GM10248 (cell line): ENCODE measurements at places on chromosomes 16 and 17.

DNA sequence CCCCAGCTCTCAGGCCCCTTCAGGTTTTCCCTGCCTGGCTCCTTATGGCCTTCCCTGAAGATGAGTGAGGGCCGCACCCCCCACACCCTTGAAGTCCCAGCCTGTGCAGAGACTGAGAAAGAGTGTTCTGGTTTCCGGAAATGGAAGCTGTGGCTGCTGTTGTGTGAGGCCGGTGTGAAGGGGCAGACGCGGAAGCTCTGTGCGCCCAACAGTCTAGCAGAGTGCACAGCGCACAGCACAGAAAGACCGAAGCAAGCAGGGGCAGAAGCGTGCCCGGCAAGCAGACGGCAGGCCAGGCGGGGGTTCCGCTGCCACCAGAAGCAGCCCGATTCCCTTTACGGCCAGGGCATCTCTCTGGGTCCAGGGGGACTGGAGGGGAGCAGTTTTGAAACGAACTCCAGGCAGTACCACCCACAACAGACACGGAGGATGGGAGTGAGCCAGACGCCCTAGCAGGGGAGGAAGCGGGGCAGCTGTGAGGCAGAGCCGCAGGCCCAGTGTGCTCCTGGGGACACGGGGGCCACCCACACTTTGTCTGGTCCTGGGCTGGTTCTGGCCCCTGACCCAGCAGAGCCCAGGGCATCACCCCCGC, 16.7 kb downstream of the TPSG1 start:
- no peak for DNase-seq

GRCh38 chr17:14337596-14338079, 36.8 kb downstream of the HS3ST3B1 start:
- peak; percentile 57 for DNase-seq

- no peak for DNase-seq
These were observed 75.1 kb upstream of the ENDOV start for GRCh38 chr17:80339731-80340456.

- DNase-seq: no peak
These were observed 14.0 kb upstream of the CD300LD start for GRCh38 chr17:74606050-74606449.

DNA sequence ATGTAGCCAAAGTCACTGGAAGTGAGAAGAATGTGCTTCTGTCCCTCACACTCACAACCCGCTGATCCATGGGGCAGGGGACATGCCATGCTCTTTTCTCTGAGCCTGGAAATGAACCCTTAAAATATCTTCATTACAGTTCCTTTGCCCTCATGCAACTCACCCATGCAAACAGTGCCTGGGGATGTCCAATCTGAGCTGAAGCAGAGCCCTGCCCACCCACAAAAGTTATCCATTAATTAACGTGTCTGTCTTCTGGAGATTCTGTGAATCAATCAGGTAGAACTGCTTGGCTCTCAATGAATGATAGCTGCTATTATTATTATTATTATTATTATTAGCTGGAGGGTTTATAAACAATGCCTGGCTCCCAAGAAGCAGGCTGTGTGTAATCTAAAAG, 133.7 kb downstream of the USP31 start:
- no peak for DNase-seq

DNA sequence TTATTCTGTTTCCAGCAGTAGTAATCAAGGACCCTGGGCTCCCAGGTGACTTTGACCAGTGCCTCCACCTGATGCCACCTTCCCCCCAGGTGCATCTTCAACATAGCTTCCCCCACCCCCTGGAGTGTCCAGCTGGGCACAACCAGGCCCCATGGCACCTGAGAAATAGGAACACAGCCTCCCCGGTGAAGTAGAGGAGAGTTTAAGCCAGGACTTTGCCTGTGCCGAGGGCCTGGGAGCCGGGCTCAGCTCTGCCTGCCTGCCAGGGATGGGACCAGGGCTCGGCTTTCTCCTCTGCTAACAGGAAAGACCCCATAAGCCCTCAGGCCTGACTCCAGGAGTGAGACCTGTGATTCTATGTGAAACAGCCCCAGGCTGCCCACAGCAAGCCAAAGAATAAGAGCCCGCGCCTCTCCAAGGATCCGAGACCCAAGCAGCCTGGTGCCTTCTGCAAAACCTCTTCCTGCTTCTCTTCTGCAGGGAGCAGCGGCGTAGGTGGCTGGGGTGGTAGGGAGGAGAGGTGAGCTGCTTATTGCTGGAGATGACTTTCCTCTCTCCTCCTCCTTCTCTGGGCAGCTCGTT, 16.4 kb upstream of the RBFOX3 start:
- DNase-seq: no peak

DNA sequence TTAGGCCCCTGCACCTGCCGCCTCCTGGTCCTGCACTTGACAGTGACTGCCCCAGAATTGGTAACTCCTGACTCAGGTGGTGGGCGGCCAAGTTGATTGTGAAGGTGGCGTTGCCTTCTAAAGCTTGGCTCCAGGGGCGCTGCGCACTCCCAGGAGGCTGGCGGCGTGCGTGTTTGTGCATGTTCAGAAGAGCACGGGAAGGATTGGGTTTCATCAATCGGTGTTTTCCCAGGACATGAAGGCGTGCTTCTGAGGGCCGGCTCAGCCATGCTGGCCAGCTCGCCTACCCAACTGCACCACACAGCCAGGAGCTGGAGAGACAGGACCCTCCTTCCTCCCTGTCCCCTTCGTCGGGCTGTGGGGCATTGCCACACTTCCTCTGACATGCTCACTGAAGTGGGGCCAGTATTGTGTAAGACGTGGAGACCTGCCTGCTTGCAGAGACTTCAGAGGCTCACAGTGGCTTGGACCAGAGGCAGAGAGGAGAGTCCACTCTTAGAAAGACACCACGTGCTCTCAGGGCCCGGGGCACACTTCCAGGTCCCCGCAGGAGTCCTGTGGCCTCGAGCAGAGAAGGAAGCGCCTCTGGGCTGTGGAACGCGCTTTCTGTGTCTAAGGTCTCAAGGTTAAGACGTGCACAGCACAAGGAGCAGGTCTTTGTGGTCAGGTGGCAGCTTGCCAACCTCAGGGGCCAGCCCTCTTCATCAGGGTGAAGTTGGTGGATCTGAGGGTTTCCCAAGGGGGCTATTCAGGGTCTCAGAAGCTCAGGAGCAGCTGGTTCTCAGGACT, 2.8 kb downstream of the RAB40C start:
- DNase-seq: no peak

DNA sequence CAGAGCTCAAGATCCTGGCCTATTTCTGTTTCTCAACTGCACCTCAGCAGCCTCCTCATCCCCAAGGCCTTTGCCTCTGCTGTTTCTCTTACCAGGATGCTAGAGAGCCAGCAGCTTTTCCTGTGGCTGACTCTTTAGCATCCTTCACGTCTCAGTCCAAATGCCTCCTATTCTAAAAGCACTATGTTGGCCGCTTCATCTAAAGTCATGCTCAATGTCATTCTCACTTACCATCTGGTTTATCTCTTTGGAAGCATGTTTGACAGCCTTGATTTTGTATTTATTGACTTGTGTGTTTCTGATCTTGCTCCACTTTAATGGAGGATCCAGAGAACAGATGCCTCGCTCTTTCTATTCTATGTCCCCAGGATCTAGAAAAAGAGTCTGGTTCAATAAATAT, 351.8 kb upstream of the CDH11 start:
- DNase-seq: no peak

GRCh38 chr16:76175718-76176117, 101.5 kb upstream of the CNTNAP4 start:
- DNase-seq: no peak

GRCh38 chr16:72665701-72666100, 382.2 kb downstream of the ZFHX3 start:
- no peak for DNase-seq

GRCh38 chr16:24993722-24994686, 21.2 kb downstream of the ARHGAP17 start:
- DNase-seq: no peak

- no peak for DNase-seq
These were observed 303.0 kb upstream of the ZFHX3 start for GRCh38 chr16:73350707-73351452.

- no peak for DNase-seq
These were observed 7.7 kb downstream of the MIEF2 start for GRCh38 chr17:18267927-18268711.

DNA sequence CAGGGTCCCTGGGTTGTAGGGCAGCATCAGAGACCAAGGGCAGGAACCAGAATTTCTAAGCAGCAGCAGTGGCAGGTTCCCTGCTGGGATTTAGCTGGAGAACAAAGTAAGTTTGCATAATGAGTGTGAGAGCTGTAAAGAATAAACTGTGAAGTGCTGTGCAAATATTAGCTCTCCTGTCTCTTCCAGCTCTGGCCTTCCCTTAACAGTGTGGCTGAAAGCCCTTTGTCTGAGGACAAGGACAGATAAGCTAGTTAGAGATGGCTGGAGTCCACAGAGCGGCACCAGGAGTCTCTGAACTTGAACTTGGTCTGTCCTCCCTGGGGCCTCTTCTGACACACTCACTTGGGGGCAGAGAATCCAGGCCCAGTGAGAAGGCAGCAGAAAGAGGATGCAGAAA, 98.2 kb upstream of the WSCD1 start:
- no peak for DNase-seq

DNA sequence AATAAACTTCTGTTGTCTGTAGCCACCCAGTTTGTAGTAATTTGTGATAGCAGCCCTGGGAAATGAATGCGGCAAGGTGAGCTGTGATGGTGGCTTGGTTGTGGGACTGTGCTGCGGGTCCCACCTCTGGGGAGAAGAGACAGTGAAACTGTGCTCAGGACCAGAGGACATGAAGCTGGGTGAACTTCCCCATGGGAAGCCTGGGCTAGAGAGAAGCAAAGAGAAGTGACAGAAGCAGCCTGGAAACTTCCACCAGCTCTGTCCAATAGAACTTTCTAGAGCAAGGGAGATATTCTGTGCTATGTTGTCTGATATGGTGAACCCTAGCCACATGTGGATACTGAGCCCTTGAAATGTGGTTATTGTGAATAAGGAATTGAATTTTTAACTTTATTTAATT, 51.5 kb upstream of the EMP2 start:
- no peak for DNase-seq

- no peak for DNase-seq
These were observed 45.8 kb upstream of the NOS2 start for GRCh38 chr17:27846042-27846655.

GRCh38 chr16:70267516-70267915, 15.8 kb upstream of the EXOSC6 start:
- DNase-seq: no peak

- DNase-seq: no peak
These were observed 2.3 kb downstream of the ZFP3 start for GRCh38 chr17:5080591-5080990.

DNA sequence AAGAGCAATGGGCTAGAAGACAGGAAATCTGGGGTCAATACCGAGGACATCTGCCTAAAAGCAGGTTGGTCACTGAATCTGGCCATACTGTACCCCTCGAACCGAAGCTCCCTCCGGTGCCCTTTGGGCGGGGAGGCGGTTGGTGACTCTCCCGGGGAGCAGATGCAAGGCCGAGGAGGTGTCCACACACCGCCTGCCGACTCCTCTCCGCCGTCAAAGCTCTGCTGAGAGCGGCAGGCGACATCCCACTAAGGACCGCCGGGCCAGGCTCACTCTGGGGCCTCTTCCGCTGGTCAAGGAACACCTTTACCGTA, 458 bp downstream of the ZNF200 start:
- DNase-seq: no peak

GRCh38 chr16:65388592-65388991, 266.7 kb upstream of the CDH11 start:
- no peak for DNase-seq

DNA sequence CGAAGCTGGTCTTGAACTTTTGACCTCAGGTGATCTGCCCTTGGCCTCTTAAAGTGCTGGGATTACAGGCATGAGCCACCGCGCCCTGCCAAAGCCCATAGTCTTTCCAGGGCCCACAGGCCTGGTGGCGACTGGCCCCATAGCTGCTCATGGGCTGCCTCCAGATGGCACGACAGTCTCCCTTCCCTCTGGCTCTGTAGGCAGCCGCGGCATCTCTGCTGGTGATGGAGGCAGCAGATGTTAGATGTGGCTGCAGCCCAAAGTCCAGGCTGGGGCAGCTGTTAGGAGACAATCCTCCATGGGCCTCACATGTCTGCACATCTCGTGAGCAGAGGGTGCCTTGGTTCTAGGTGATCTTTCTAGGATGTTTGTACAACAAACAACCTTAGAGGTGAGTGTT, 69.7 kb upstream of the DNAJA2 start:
- no peak for DNase-seq

- no peak for DNase-seq
These were observed 17.3 kb upstream of the DHRS13 start for GRCh38 chr17:28920201-28920600.

- no peak for DNase-seq
These were observed 16.0 kb downstream of the CSNK1D start for GRCh38 chr17:82257473-82257872.

DNA sequence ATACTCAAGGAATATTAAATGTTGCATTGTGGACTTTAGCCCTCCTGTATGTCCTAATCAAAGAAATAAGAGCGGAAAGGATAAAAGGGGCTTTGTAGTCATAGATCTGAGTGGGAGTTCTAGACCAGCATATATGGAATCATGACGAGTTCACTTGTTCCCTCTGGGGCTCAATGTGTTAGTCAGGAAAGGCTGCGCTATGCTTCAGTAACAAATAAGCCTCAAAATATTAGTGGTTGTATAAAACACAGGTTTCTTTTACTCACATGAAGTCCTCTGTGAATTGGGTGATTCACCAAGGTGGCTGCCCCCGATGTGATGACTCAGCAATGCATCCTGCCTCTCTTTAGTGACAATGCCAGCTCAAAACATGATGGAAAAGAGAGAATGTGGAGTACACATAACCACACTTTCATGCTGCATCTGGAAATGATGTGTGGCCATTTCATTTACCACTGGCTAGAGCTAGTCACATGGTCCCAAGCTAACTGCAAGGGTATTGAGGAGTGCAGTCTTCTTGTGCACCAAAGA, 63.3 kb upstream of the IRX5 start:
- DNase-seq: no peak

DNA sequence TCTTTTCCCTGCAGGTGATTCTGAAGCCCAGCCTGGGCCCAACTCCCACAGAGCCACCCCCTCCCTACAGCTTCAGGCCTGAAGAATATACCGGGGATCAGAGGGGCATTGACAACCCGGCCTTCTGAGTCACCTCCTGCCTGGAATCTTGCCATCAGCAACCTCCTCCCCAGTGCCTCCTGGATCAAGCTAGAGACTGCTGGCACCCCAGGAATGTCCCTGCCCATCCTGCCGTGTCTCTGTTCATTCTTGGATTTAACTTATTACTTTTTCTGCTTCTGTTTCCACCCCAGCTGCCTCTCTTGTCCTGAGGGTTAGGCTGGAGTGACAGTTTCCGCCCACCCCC, 4.9 kb downstream of the TMEM92 start:
- DNase-seq: no peak

GRCh38 chr17:59513934-59514841, 51.2 kb upstream of the DHX40 start:
- DNase-seq: no peak

GRCh38 chr16:11621920-11622651, 35.4 kb upstream of the LITAF start:
- peak; percentile 46 for DNase-seq

- DNase-seq: no peak
These were observed 2.4 kb downstream of the JPT1 start for GRCh38 chr17:75151930-75152329.

DNA sequence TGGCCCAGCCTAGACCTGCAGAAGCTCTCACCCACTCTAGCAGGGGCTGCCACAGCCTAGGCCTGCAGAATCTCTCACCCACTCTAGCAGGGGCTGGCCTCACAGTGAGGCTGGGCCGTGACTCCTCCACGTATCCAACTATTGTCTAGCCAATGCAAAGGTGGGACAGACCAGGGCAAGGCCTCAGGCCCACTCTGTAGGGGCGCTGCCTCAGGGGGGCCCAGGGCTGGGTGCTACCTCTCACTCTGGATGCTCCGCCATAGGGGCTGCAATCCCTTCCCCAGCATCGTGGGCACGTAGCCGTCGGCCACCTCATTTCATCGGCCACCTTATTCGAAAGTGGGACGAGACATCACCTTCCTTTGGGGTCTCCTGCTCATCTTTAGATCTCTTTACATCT, 51.7 kb downstream of the RPH3AL start:
- DNase-seq: no peak
